ENCODE measurements at places on chromosomes 1 and 21.

DNA sequence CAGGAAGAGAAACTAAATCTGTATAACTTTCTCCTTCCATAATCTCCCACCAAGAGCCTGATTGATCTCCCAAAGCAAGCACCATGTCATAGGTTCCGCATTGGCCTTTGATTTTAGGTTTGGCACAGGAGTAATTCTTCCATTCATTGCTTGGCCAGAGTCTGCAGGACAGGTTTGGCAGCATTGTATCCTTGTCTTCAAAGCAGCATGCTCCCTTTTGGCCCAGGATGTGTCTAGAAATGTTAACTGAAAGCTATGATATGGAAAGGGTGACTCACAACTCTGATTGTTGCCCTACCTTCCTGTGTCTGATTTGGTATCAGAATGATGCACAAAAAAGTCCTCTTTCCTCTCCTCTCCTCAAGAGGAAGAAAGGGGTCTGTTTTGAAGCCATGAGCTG is 824.3 kb upstream of the PRMT6 start:
- DNase-seq, result no peak

DNA sequence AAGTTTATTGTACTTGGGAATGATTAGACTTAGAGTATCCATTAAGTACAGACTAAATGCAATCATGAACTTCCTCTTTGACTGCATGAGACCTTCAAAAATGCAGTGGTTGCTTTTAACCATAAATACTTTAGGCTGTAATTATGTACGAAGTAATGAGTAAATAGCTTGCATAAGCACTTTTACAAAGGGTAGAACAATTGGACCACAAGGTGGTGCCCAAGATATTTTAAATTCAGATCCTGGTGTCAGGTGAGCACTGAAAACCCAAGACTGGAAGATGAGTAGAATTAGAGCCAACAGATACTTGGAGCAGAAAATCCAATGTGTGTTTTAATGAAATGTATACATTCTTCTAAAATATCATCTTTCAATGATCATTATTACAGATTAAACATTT is 43.4 kb upstream of the RHOU start:
- DNase-seq, result no peak

GRCh38 chr1:60059468-60059867 is 14.1 kb downstream of the C1orf87 start:
- DNase-seq, result no peak

DNA sequence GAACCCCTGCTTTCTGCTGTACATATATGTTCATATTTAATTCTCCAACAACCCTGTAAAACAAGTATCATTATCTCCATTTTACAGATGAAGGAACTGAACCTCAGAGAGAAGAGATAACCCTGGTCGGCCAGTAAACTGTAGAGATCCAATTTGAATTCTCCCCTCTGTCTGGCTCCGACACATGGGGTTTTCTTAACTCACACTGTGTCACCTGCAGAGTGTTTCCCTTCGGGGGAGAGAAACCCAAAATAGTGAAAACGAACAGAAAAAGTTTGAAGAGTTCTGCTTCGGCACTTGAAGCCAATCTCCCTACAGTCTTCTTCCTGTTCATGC is 17.4 kb upstream of the BCAR3 start:
- no peak for DNase-seq

- no peak for DNase-seq
Observed at GRCh38 chr1:85151446-85151845, 49.4 kb downstream of the SYDE2 start.

GRCh38 chr1:184823080-184823479 is 68.4 kb upstream of the EDEM3 start:
- no peak for DNase-seq

DNA sequence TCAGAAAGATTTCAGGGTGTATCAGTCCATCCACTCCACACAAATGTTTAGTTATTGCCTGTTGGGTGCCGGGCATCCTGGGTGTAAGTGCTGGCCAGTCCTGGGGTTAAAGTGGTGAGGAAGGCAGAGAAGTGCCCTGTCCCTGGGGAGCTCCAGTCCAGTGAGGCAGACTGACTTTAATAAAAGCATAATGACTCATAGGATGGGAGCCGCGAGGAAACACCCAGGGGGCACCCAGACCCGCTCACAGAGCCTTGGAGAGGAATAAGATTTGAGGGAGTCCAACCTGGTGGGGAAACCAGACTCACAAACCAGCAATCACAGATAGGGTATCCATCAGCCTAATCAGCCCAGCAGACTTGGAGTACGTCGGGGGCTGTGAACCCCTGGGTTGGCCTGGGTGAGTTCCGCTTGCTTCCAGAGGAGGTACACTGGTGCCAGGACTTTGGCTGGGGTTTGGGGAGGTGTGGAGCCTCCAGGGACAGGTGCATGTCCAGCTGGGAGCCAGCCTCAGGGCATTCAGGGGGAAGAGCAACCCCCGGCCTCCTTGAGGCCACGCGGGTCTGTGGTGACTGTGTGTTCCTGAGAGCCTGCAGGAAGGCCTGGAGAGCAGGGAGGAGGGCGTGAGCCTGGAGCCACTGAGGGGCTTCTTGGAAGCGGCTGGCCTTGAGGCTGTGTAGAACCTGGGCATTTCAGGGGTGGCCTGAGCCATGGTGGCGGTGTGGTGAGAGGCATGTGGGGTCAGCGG is 3.7 kb downstream of the PEAR1 start:
- DNase-seq, result no peak

- no peak for DNase-seq
Observed at GRCh38 chr1:7250597-7251453, 465.6 kb downstream of the CAMTA1 start.

DNA sequence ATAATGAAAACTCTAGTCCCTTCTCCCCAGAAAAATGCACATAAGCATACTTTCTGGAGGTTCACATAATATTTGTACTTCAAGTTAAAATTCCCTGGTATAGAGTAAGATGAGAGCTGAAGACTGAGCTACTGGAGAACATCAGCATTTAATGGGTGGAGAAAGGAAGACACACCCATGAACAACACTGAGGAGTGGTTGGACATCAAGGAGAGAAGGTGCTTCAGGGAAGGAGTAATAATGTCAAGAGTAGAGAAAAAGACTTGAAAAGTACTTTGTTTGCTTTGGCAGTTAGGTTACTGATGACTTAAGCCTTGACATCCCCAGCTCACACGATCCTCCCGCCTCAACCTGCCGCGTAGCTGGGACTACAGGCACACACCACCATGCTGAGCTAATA is 21.9 kb downstream of the PEA15 start:
- DNase-seq, result no peak

DNA sequence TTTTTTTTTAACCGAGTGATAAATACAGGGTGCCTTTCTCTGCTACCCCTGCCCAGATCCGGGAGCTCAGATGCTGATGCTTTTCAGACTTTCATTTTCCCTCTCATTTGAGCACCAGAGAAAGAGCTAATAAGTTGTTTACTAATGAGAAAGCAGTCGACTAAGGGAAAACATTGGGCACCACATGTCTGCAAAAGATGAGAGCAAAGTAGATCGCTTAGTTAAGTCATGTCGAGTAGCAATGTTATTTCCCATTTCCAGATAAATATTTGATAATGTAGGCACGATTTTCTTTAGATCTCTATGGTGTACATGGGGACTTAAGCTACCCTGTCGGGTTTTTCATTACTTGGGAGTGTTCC is 1.2 kb downstream of the PKN2 start:
- no peak for DNase-seq

DNA sequence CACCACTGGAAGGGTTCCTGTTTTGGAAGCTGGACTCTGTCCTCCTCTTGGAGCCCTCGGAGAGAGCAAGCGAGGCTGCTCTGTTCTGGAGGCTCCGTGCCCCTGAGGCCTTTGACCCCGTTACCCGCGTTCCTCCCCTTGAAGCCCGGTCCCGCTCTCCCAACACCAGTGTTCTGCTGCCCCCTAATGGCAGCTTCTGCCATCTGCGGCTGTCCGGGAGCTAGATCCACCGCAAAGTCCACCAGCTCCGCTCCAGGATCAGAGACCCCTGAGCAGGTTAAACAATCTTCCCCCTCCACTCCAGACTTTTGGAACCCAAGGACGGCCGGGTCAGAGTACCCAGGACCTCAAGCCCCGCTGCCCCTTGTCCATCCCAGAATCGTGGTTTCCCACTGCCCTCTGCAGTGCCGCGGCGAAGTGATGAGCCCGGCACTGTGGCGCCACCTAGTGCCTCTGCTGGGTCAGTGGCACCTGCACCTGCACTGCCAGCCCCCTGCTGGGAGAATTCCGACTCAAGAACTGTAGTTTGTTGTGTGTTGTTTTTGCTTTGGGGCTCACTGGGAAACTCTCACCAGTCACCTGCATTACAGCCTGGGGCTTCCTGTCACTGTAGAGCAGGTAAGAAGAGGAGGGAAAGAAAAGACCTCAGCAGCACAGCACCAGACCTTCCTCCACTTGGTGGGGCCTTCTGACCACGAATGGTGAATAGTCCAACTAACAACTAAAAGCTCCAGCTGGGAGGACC is 63.5 kb upstream of the NFASC start:
- peak; percentile 76 for DNase-seq

DNA sequence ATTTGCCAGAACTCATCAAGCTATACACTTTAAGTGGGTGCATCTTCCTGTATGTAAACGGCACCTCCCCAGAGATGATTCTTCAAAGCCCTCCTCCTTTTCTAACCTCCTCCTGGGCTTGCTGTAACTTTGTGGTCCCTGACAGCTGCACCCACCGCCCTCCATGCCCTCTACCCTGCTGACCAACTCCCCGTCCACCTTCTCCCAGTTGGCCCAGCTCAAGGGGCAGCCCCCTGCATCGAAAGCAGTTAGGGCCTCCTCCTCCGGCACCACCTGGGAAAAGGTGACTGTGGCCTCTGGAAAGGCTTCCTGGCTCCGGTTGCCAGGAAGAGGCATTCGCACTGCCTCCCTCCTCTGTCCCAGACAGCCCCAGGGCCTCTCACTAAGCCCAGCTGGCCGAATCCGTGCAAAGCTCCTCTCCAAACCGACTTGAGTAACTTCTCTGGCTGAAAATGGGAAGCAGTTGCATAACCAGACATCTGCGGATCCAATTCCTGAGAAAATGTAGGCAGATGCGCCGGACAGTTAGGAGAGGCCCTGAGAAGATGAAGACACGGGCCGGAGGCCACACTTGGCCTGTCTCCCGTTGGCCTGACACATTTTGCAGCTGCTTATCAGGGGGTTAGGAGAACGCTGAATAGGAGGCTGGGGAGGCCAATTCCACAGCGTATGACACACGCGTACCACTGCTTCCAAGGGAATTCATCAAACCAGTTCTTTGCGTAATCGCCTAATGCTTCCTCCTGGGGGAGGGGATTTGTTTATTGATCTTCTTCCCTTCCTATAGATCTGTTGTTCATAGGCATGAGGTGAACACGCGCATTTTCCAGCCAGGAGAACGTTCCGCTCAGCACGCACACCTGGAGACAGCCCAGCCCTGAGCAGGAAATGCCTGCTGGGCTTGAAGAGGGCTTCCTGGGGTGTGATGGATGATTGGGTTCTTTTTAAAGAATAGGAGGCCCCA is 48.7 kb upstream of the COL6A2 start:
- DNase-seq, result no peak

- DNase-seq, result no peak
Observed at GRCh38 chr1:29972421-29973053, 736.2 kb downstream of the PTPRU start.

- no peak for DNase-seq
Observed at GRCh38 chr1:11541236-11541635, 62.3 kb downstream of the DISP3 start.

DNA sequence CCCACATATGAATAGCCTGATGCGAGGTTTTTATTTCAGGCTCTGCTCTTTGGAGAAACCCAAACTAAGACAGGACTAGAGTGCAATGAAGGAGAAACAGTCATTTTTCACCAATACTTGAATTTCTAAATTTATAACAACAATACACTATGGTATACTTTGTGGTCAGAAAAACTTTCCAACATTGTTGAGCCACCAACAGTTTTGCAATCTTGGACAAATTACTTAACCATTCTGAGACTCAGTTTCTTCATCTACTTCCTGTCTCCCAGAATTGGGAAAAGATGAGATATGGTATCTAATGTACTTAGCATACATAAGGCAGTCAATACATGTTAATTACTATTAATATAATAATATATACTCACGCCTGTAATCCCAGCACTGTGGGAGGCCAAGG is 519.8 kb upstream of the PLXNA2 start:
- no peak for DNase-seq

- no peak for DNase-seq
Observed at GRCh38 chr21:34790341-34790740, 121.5 kb downstream of the CLIC6 start.

- DNase-seq, result no peak
Observed at GRCh38 chr1:235632506-235633401, 16.8 kb downstream of the GNG4 start.

- no peak for DNase-seq
Observed at GRCh38 chr1:14826172-14826636, 227.7 kb downstream of the KAZN start.

DNA sequence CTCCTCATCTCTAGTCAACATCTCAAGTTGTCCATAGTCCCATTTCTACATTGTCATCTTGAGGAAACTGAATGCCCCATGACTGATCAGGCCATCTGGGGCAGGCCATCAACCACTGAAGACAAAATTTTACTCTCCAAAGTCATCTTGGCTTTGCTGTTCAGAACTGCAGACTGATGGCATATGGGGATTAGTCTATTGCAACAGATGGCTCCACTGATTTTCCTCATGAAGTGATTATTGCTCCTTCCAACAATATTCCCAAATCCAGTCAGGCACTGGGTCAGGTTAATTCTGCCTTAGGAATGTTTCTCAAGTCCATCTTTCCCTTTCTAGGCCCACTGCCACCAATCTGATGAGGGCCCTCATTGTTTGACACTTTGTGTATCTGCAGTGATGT is 101.7 kb downstream of the ESRRG start:
- DNase-seq, result no peak

GRCh38 chr1:24536391-24536840 is 19.5 kb upstream of the NCMAP start:
- DNase-seq, result peak; percentile 57

DNA sequence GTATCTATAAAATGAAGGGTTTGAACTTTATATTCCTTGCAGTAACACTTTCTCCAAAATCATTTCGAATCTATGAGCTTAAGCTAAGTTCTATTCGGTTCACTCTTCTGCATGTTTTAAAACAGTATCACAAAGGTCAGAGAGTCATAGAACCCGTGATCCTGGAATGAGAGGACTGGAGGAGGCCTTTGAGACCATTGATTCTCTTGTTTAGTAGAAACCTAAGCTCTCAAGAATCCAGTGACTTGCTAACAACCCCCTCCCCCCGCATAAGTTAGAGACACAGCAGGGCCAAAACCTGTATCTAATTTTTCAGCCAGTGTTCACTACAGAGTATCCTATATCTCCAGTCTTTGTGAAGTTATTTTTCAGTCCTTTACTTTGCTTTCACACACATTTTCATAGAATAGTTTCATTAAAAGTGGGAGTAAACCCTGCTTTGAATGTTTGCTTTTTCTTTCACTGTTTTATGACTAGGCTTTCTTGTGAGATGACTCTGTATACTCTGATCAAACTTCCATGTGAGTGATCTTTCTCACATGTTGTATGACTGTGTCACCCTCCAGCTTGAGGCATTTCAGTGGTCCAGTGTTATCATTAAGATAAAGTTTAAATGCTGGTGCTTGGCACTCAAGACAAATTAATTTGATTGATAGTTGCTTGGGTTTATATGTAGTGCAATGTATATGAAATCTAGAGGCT is 275.4 kb upstream of the SGIP1 start:
- DNase-seq, result no peak

- no peak for DNase-seq
Observed at GRCh38 chr1:240927821-240928220, 315.9 kb upstream of the GREM2 start.

Measured in stimulated activated CD4-positive, alpha-beta T cell treated with anti-CD3 and anti-CD28 coated beads, Interleukin-2, amount 100 ng/mL, for 4 hours (primary cell).